ENCODE measurements at places on chromosomes 12 and 14.

- DNase-seq, result no peak
Measured at GRCh38 chr14:32202491-32202997, 525 bp downstream of the RNU6-8 start.

DNA sequence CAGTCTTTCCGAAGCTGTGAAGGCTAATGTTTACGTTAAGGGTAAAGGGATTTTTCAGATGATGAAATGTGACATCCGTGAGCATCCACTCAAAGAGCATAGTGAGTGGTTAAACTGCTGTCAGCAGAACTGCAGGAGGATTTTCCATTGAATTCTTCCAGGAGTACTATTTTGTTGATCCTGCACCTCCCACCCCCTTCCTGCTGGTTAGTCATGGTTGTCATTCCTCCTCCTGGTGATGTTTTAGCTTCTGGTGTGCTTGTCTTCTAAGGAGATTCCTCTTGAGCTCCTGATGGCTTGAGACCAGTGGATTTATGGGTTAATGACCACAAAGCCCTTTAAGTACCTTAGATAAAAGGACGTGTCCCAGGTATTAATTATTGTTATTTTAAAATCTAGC is 2.4 kb upstream of the GPRC5D start:
- DNase-seq, result no peak

GRCh38 chr12:77995436-77996167 is 164.9 kb downstream of the NAV3 start:
- peak; percentile 68 for DNase-seq

DNA sequence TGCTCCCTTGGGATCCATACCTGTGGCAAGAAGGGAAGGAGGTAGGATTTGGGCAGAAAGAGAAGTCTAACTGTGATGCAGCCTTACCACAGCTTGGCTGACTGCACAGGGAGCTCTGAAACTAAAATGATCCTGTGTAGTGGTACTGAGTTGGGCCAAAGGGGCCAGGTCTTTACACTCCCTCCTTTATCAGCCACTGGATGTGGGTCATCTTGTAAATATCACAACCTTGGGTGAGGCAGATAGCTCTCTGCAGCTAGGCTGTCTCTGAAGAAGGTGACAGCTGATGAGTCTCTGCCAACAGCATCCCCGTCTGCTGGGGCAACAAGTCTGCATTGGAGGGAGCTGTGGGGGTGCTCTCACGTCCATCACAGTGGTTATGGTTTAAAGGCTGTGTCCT is 95.9 kb upstream of the CAND1 start:
- no peak for DNase-seq

GRCh38 chr12:16449459-16449858 is 102.0 kb downstream of the MGST1 start:
- DNase-seq, result no peak

GRCh38 chr12:27289414-27289813 is 43.2 kb upstream of the BMAL2 start:
- no peak for DNase-seq
